ENCODE measurements at places on chromosomes 6 and 20. TPM values are rescaled to one million over a fixed set of nuclear protein-coding genes. Genes with fewer than 3 reads are reported as not detected.

DNA sequence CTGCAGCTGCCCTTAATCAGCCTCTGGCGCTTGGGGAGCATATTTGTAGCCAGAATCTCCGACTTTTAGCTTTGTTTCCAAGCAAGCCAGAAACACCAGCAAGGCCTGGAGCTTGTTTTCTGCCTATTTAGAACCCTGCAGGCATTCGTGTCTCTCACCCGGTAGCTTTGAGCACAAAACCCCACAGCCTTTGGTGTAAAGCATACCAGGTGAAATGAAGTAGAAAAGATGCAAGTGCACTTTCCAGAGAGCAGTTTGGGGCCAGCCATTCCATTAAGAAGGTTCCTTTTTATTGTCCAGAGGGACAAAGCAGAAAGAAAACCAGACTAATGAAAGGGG lies 736 bp downstream of the FAM217B start:
- DNase-seq: no peak

DNA sequence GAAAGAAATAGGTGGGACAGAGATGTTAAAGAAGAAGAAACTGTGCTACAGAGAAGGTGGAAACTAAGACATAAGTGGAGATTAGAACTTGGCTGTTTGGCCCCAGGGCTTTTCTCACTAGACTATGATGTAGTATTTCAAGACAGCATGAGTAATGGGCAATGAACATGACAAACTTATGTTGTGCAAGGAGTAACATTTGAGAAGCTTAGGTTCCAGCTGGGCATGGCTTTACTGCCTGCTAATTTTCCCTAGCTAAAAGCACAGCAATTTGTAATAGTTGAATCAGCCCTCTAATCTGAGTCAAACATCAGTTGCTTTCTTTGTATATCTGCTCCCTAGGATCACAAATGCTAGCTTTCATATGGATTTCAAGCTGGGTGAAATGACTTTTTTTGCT lies 294.3 kb upstream of the BMP2 start:
- no peak for DNase-seq

DNA sequence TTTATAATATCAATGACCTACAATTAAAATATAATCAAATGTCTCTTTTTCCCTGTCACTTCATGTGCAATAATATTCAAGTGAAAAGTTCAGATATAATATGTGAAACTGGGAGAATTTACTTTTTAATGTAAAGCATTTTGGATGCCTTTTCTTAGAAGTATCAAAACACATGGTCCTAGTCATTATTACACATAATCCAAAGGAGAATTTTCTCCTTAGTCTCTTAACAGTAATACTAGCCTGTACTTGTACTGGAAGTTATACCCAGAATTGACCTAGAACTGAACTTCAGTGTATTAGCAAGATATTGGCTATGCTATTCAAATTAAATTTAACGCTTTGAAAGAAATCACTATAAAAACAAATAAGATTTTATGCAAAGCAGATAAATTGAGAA lies 842.6 kb upstream of the MANEA start:
- no peak for DNase-seq

DNA sequence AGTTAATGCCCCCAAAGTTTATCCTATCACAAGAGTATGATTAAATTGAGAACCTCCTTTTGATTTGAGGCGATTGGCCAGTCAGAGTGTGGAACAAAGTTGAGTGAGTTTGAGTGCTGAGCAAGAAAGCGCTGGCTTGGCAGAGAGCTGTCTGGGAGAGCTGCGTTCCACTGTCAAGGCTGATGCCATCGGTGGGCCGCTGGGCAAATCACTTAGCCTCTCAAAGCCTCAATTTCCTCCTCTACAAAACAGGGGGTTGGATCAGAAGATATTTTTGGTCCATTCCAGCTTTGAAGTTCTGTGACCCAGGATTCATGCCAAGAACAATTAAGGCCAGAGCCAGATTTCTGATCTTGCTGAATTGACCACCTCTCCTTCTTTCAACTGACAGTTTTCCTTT lies 60.2 kb downstream of the TMEM242 start:
- no peak for DNase-seq

GRCh38 chr6:111747396-111747795 lies 125.9 kb downstream of the FYN start:
- no peak for DNase-seq

DNA sequence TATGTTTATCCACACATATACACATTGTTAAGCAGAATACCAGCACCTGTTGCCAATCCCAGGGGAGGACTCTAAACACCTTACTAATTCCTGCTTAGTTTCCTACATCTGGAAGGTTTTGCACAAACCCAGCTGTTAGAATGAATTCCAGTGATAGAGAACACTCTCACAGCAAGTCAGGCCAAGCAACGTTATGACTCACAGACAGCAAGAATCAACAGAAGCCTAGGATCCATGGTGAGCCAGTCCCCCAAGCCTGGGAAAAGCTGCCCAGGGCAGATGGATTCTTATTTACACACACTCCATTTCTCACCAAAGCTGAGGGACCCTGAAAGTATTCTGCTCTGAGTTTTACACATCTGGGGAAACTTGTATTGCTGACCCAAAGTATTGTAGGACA lies 291.7 kb downstream of the SLC35F1 start:
- no peak for DNase-seq

- DNase-seq: no peak
Observed at GRCh38 chr20:22866812-22867341, 168.2 kb upstream of the SSTR4 start.

GRCh38 chr6:8652710-8653109 lies 217.4 kb upstream of the SLC35B3 start:
- DNase-seq: no peak

- no peak for DNase-seq
Observed at GRCh38 chr20:21146215-21146614, 20.3 kb downstream of the KIZ start.

- no peak for DNase-seq
Observed at GRCh38 chr6:82862543-82862942, 203.1 kb downstream of the UBE3D start.

The OTOR gene
- total RNA-seq: not detected

The KDM1B gene
- 10.8 TPM for total RNA-seq

The CGA gene
- total RNA-seq: not detected

The ERMARD gene
- 9.6 TPM for total RNA-seq

The DEFB119 gene
- total RNA-seq: not detected

The OR2B3 gene
- not detected for total RNA-seq
